Neural crest cell (in vitro differentiated cells): ENCODE measurements at places on chromosomes 6 and 20.

GRCh38 chr6:41438746-41439145 is 103.3 kb downstream of the NCR2 start:
- no peak for DNase-seq

GRCh38 chr6:160355001-160355400 is 6.8 kb downstream of the SLC22A3 start:
- DNase-seq: no peak

GRCh38 chr20:33656010-33656782 is 5.9 kb upstream of the C20orf144 start:
- no peak for DNase-seq

- DNase-seq: no peak
Measured at GRCh38 chr6:168526841-168527281, 85.9 kb downstream of the SMOC2 start.

- DNase-seq: no peak
Measured at GRCh38 chr6:159260208-159260607, 91.0 kb downstream of the FNDC1 start.
